ENCODE measurements at places on chromosomes 11 and 22. TPM values are rescaled to one million over a fixed set of nuclear protein-coding genes. Genes with fewer than 3 reads are reported as not detected.
A peak's percentile ranks its signal among the peaks of the same experiment; 100 is the strongest.

DNA sequence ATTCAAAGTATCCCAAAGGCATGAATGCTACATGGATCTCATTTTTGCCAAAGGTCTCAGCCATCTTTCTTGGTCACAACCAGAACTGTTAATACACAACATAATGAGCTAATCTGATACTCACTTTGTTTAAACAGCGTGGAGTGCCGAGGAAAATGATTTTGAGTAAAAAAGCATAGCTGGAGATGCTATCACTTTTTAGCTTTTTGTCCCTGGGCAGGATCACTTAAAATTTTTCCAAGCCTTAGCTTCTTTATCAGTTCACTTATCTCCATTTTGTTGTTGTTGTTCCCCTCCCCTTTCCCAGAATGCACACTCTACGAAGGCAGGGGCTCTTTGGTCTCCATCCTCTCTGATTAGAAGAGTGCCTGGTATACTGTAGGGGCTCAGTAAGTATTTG lies 229.3 kb upstream of the NARS2 start:
- no peak for DNase-seq

Gene GALNT18
- not detected for total RNA-seq

Gene BTG4
- not detected for total RNA-seq

- DNase-seq: peak; percentile 26
These were observed 583 bp downstream of the PDGFD start for GRCh38 chr11:104163100-104164027.

Gene SLC22A12
- not detected for total RNA-seq

DNA sequence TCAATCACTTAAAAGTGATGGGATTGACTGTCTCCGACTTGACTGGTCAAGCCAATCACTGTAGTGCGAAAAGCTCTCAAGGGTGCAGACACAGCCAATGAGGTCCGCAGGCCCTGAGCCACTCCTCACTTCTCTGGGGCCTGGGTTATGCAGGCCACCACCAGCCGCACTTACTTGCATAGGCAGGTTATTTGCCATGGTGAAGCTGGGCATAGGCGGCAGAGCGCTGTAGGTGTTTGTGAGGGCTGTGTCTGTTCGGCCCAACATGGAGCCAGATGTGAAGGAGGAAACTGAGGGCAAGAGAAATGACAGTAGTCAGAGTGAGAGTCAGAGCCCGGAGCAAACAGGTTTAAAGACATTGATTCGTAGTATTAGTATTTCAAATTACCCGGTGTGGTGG lies 17.9 kb downstream of the PAX6 start:
- no peak for DNase-seq

DNA sequence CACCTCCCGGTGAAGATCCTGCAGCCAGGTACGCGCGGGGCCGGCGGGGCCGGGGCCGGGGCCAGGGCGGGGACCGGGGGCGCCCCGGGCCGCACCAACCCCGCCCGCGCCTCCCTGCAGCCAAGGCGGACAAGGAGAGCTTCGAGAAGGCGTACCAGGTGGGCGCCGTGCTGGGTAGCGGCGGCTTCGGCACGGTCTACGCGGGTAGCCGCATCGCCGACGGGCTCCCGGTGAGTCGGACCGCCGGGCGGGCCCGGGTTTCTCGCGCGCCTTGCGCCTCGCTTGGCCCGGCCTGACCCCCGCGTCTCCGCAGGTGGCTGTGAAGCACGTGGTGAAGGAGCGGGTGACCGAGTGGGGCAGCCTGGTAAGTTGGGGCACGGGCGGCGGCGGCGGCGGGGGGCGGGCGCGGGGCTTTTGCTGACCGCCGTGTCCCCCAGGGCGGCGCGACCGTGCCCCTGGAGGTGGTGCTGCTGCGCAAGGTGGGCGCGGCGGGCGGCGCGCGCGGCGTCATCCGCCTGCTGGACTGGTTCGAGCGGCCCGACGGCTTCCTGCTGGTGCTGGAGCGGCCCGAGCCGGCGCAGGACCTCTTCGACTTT lies 531 bp downstream of the PIM3 start:
- peak; percentile 66 for DNase-seq

DNA sequence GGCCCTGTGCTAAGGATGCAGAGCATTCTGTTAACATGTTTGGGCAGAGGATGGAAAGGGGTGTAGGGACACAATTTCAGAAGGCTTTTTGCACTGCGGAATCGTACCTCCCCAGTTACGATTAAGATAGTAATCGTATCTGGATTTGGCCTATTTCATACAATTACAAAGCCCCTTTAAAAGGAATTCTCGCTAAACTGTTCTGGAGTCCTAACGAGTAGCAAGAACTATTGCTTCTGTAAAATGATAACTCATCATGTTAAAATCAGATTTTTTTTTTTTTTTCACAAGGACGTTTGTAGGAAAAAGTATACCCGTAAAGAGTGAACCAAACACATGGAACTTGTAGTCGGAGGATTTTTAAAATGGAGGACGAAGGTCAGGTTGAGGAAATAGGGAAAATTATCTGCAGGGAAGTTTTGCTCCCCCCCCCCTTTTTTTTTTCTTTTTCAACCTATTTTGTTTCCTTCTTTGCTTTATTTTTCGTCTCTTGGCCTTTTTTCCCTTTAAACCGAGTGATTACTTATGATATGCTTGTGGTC lies 934 bp downstream of the HSD17B12 start:
- DNase-seq: no peak

Gene MPPED2
- total RNA-seq: not detected

GRCh38 chr11:64853709-64854108 lies 9.3 kb upstream of the CDC42BPG start:
- no peak for DNase-seq

Gene TMEM191B
- total RNA-seq: 6.4 TPM

- no peak for DNase-seq
These were observed 35.4 kb upstream of the ANO5 start for GRCh38 chr11:22157531-22157930.

Measured in PC-9 (cell line).